ENCODE measurements at places on chromosomes 7 and 10.
A peak's percentile ranks its signal among the peaks of the same experiment; 100 is the strongest.

DNA sequence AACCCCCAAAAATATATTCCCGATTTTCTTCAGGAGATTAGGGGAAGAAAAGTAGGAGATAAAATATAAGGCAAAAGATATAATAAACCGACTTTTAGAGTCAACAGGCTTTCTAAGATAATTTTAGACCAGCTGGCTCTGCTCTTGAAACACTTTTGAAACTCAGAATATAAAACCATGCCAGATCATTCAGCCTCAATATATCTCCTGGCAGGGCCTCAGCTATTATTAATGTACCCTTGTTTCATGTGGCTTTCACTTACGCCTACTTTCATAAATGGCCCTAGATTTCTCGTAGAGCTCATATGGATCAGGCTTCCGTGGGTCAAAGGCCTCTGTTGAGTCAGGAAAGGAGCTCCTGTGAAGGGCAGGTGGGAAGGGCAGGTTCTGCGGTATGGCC, 396.0 kb downstream of the PHTF2 start:
- no peak for DNase-seq

GRCh38 chr10:101663097-101663496, 31.9 kb downstream of the FBXW4 start:
- DNase-seq: no peak

DNA sequence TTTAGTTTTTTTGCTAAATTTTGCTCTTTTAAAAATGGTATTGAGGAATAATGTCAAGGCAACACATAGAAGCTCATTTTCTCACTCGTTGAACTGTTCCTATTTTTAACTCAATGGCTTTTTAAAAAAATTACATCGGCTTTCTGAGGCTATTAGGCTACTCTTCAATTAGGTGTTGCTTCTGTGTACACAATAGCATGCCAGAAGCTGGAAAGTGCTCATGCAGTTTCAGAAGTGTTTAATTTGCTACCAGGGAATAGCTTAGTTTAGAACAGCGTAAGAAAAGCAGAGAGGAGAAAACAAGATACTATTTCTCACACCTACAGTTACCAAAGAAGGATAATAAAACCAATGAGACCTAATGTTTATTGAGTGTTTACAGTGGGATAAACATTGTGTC, 157.4 kb downstream of the NXPH1 start:
- DNase-seq: no peak

- peak; percentile 70 for DNase-seq
These were observed 135.8 kb downstream of the CNNM2 start for GRCh38 chr10:103053659-103054581.

DNA sequence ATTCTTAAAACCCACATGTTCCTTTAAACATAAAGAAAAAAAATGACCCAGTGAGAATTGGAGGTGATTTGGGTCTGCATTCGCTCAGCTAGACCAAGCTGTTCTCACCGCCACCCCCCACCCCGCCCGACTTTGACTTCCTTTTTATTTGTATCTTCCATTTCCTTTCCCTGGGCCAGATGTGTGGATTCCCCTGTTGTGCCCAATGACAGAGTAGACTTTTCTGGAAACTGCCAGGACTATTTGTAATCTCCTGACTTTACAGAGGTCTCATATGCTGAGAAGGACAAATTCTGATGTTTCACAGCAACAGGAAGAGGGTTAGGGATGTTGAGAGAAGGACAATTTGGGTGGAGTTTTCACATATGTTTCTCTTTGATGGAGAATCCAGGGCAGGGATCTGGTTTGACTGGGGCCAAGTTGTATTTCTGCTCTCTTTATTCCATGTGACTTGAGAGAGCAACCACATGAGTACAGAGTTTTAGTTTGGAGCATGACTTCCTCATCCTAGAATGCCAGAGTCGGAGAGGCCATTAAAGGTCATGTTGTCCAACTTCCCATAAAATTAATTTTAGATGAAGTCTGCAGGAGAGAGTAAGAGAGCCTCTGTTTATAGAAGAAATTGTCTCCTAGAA, 1023.2 kb downstream of the LRMDA start:
- DNase-seq: no peak

GRCh38 chr7:28517206-28517605, 104.9 kb downstream of the CREB5 start:
- DNase-seq: no peak

- DNase-seq: no peak
These were observed 143.2 kb downstream of the REEP3 start for GRCh38 chr10:63664341-63664885.

GRCh38 chr7:27967639-27968038, 213.0 kb downstream of the JAZF1 start:
- DNase-seq: no peak

GRCh38 chr10:35613107-35613440, 7.9 kb downstream of the GJD4 start:
- no peak for DNase-seq

GRCh38 chr10:124179308-124180043, 86.1 kb upstream of the CHST15 start:
- no peak for DNase-seq

- DNase-seq: no peak
These were observed 10.6 kb downstream of the HACD1 start for GRCh38 chr10:17606547-17607040.

GRCh38 chr7:2412587-2413201, 9.3 kb downstream of the CHST12 start:
- no peak for DNase-seq

DNA sequence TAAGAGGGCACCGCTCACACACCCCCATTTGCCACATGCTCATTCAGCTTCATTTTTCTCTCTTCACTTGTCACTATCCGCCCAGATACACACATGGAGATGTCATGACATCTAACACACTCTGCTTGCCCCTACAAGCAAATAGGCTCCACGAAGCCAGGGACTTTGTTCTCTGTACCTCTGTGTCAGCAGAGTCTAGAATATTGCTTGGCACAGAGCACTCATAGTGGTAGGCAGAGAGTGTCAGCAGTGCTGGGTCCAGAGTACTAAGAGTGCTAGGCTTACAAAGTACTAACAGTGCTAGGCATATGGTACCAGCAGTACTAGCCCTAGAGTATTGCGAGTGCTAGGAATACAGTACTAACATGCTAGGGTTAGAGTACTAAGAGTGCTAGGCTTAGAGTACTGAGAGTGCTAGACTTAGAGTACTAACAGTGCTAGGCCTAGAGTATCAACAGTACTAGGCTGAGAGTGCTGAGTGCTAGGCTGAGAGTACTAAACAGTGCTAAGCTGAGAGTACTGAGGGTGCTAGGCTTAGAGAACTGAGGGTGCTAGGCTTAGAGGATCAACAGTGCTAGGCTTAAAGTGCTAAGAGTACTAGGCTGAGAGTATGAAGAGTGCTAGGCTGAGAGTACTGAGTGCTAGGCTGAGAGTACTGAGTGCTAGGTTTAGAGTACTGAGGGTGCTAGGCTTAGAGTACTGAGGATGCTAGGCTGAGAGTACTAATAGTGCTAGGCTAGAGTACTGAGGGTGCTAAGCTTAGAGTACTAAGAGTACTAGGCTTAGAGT, 166.1 kb downstream of the PRKAG2 start:
- no peak for DNase-seq

All from thymus (tissue), 14 donors.